ENCODE measurements at places on chromosomes 1 and 21. TPM values are rescaled to one million over a fixed set of nuclear protein-coding genes. Genes with fewer than 3 reads are reported as not detected.

PKP1 gene
- 4.0 TPM for total RNA-seq

NKAIN1 gene
- 1.1 TPM for total RNA-seq

NBPF4 gene
- not detected for total RNA-seq

DNA sequence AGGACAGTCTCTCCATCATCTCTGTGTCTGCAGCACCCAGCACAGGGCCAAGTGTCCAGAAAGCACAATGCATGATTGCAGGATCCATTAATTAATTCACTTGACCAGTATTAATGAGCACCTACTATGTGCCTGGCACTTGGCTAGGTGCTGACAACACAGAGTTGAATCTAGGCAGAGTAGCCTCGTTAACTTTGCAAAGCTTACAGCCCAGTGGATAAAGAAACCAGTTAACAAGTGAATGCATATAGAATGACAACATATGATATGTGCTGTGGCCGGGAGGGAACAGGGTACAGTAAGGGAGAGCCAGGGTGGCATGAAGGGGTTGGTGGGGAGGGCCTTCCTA lies 10.9 kb downstream of the SLC1A7 start:
- no peak for DNase-seq

GRCh38 chr1:66652556-66652955 lies 99.7 kb upstream of the DYNLT5 start:
- DNase-seq = no peak

- DNase-seq = no peak
These were observed 49.0 kb downstream of the CLDN17 start for GRCh38 chr21:30117631-30118030.

DNA sequence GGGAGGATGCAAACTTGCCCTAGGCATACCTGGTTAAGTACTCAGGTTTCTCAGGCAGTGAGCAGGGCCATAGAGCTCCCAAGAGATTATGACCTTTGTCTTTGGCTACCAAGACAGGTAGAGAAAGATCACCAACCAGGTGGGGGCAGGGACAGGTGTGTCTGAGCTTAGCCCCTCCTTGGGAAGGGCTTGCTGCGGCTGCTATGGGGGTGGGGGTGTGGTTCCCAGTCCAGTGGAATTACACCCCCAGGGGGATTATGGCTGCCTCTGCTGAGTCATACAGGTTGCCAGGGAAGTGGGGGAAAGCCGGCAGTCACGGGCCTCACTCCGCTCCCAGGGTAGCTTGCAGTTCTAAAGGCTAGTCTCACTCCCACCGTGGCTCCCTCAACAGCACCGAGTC lies 65.2 kb upstream of the FAM163A start:
- DNase-seq = no peak

DNA sequence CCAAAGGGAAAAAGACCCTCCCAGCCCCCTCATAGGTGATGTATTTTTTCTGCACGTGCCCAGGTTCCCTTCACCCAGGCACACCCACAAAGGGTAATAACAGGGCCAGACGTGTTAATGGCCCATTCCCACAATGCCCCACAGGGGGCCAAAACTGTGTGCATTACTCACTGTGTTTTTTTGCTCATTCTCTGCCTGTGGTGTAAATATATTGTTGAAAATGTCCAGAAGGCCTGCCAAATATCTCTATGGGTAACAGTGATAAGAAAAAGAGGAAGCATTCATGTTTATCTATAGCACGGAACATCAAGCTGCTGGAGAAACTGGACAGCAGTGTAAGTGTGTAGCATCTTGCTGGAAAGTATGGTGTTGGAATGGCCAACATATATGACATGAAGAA lies 21.9 kb downstream of the RHEX start:
- no peak for DNase-seq

GRCh38 chr1:110292031-110292741 lies 47.0 kb upstream of the RBM15 start:
- no peak for DNase-seq

GRCh38 chr1:10438677-10439163 lies 8.5 kb downstream of the CENPS start:
- no peak for DNase-seq

DNA sequence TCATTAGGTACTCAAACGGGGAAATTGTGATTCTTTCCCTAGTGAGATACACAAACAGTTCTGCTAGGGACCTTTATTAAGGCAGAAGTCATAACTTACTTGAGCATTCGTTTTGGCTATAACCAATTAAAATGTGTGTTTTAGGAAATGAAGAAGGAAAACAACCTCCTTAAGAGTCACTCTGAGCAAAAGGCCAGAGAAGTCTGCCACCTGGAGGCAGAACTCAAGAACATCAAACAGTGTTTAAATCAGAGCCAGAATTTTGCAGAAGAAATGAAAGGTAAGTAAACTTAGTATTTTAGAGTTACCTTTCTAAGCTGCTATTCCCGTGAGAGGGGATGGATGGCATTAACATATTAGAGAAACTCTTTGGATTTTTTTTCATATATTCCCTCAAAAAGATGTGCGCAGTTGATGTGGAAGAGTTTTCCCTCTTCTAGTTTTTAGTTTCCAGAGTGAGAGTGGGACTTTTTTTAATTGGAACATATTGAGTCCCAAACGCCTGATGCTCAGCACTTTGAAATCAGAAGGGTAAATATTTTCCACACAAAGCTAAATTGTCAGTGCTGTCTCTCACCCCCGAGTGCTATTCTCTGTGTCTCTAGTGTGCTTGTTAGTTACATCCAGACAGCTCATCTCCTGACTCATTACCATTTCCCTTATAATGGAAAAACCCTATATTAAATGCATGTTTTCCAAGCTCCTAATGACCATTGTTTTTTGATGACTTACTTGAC lies 34.9 kb downstream of the CENPF start:
- no peak for DNase-seq

- no peak for DNase-seq
These were observed 1817.1 kb downstream of the BRINP3 start for GRCh38 chr1:188660572-188660971.

DNA sequence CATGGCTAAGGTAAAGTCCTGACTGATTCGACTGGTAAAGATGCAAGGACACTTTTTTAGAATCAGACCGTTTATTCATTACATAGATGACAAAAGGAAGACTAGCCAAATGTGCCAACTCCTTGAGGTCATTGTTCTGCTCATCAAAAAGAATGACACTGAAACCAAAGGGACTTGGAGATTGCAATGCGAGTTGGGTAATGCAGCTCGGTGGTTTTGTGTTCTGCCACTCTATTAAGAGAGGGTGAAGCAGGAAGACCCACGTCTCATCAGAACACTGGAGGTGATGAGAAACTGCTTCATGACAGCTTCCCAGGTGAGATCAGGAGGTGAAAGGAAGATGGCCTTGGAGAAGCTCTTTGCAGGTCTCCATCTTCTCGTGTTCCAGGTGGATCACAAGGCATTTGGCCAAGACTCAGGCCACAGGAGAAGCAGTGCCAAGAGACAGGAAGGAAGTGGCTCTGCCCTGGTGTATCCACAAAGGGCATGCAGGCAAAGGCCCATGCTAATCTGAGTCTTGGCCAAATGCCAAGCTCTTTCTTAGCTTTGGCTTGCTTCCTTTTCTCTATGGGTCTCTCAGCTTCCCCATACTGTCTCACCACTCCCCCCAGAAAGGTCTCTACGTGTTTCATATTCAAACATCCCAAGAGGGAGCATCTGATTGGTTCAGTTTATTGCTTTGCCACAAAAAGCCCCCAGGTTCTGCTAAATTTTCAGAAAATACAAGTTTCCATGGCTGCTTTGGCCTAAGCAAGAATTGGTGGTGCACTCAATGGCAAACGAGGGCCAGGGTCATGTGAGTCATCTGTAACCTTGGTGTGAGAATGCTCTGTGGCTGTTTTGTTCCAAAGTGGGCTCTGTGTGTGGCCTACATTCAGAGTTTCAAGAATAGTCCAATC lies 5.7 kb upstream of the CCT8 start:
- no peak for DNase-seq

DNA sequence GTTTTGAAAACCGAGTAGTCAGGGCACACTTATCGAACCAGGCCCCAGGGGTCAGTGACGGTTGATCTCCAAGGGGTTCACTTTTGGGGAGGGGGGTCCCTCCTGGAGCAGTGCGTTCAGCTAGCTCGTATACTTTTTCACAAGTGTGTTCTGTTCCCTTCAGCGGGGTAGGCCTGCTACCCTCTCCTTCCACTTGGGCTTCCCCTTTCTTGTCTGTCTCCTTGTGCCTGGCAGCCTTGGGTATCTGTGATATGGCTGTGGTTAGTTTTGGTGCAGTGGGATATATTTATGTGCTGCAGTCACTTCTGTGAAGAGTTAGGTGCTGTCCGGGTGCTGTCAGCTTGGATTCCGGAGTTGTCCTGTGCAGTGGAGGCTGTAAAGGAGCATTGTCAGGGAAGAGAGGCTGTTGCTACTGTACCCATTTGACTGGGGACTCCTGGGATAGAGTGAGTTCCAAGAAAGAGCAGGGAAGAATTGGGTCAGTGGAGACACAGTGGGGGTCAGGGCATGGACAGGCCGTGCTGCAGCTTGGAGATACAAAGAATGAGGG lies 29.7 kb downstream of the ADARB1 start:
- no peak for DNase-seq

DNA sequence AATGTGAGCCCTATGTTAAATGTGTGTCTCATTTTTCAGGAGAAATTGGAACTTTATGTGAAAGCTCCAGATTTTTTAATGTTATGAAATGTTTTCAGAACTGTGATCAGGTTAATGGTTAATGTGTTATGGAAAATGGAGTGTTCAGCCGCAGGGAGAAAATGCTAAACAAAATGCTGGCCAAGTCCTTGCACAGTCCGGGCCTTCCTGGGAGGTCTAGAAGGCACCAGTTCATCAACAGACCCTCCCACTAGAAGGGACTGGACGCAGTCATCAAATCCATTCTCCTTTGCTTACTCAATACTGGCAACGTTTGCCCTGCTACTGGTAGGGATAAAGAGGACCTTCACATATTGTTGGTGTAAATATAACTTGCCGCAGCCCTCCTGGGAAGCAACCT lies 43.4 kb downstream of the VWA5B1 start:
- no peak for DNase-seq

GRCh38 chr1:174819596-174819995 lies 180.2 kb upstream of the CACYBP start:
- DNase-seq = no peak

DNA sequence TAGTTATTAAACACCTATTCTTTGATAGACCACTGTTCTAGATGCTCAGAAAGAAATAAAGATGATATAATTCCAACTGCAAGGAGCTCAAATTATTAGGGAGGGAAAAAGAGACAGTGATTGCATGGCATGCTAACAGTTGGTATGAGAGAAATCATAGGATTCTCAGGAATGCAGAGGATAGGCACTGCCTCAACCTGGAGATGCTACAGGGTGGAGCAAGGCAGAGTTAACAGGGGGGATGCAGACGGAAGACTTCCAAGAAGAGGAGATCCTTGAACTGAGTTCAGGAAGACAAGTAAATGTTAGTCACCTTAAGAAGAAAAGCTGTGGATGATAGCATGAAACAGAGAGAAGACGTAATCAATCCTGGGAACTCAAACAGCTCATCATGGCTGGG lies 123.7 kb downstream of the DAB1 start:
- DNase-seq = no peak

DNA sequence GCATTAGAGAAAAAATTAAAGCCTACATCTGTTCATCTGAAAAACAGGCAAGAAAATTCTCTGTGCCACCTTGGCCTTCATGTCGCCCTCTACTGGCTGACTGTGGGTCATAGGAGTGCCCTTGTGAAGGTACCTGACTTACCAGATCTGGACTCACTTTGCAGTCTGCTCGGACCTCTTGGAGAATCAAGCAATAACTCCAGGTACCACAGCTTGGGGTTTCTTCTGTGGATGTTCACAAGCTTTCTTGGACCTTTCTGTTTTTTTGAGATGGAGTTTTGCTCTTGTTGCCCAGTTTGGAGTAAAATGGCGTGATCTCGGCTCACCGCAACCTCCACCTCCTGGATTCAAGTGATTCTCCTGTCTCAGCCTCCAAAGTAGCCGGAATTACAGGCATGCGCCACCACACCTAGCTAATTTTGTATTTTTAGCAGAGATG lies 2.4 kb upstream of the PRAMEF18 start:
- DNase-seq = no peak

DNA sequence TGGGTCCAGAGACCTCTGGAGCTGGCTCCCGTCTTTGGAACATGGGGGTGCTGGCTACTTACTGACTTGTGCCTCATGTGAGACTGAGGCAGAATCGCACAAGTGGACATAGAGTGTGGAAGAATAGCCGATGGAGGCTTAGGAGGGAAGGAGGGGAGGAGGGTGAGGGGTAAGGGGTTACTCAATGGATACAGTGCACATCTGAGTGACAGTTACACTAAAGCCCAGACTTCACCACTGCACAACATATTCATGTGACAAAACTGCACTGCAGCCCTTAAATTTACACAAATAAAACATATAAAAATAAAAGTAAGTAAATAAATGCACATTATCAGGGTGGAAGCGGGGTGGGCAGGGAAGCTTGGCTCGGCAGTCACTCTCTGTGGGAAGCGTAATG lies 197.7 kb upstream of the RAB4A start:
- no peak for DNase-seq

GRCh38 chr1:110714374-110714995 lies 39.7 kb upstream of the KCNA3 start:
- no peak for DNase-seq

Measured in urinary bladder (tissue), 4 donors.